Aorta (tissue), 5 donors: ENCODE measurements at places on chromosomes 3 and 15. TPM values are rescaled to one million over a fixed set of nuclear protein-coding genes. Genes with fewer than 3 reads are reported as not detected.

The LMAN1L gene
- total RNA-seq, result 0.30 TPM

The LSAMP gene
- total RNA-seq, result 7.8 TPM

DNA sequence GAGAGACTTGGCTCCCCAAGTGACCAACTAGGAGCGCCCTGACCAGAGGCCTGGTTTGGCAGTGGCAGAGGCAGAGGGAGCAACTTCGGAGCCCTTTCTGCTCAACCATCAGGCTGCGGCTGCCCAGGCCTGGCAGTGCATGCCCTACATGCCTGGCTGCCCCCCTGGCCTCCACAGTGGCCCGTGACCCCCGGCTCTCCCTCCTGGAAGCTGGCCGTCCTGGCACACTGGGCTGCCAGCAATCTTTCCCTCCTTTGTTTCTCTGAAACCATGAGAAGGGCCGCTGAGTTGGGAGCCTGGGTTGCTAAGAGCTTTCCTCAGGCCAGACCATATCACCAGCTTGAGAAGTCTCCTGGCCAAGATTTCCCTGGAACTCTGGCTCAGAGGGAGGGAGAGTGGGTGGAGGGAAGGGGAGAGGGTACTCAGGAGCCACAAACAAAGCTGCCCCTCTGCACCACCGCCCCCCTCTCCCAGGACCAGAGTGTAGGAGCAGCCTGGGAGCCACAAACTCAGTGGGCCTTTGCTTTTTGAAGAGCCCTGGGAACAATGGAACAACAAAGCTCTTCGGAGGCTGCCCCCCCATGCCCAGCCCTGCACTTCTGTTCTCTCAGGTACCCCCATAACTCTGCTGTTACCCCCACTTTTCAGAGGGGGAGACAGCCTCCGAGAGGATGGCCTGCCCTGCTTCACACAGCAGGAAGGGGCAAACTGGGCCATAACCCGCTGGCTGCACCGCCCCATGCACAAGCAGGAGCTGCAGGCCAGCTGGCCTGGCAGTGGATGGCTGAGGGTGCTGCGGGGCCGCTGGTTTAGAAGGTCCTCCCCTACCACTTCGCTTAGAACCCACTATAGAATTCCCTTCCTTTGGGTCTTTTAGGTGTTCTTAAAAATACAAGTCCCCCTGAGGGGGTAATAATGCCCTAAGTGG lies 11.3 kb downstream of the CORO2B start:
- peak; percentile 76 for DNase-seq

The LDHAL6B gene
- total RNA-seq, result not detected

DNA sequence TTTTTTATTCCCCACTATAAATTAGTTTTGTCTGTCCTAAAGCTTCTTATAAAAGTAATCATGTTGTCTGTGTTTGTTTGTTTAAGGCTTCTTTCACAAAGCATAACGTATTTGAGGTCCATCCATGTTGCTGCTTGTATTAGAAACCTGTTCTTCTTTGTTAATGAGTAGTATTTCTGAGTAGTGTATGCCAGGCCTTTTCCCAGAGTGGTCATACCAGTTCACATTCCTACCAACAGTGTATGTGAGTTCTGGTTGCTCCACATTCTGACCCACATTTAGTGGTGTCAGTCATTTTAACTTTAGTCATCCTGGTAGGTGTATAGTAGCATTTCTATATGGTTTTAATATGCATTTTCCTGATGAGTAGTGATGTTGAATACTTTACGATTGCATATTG lies 98.6 kb downstream of the NEO1 start:
- DNase-seq, result no peak

The LIPC gene
- total RNA-seq, result 0.52 TPM

GRCh38 chr3:196638861-196639482 lies 522 bp upstream of the NRROS start:
- DNase-seq, result no peak

The GOLGA8J gene
- total RNA-seq, result not detected

DNA sequence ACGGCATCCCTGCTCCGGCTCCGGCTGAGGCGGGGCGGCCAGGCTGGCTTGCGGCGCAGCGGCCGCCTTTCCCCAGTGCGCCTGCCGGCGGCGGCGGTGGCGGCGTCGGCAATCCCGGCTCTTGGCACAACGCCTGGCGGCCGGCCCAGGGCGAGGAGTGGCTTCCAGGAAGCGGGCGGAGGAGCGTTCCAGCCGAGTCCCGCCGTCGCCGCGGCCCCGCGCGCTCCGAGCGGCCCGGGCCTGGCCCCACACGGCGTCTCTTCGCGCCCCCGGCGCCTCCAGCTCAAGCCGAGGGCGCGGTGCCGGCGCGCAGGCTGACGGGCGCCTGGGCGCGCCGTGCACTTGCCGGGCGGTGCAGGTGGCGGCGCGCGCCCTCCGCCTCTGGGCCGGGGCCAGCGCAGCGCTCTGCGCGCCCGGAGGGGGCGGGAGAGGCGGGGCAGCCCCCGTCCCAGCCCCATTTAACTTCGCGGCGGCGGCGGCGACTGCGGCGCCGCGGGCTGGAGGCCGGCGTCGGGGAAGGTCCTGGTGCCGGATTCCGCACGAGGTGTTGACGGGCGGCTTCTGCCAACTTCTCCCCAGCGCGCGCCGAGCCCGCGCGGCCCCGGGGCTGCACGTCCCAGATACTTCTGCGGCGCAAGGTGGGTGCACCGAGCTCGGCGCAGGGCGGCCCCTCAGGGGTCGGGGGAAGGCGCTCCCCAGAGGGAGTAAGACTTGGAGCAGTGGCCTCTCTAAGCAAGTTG lies at the start of gene ADAMTSL3:
Gene ADAMTSL3 (plus strand): TSS at position 485 of the 740 bp plus-strand sequence. CDS start 1,639 bp downstream, outside the sequence.
- peak; percentile 96 for DNase-seq

The CCR3 gene
- total RNA-seq, result not detected

DNA sequence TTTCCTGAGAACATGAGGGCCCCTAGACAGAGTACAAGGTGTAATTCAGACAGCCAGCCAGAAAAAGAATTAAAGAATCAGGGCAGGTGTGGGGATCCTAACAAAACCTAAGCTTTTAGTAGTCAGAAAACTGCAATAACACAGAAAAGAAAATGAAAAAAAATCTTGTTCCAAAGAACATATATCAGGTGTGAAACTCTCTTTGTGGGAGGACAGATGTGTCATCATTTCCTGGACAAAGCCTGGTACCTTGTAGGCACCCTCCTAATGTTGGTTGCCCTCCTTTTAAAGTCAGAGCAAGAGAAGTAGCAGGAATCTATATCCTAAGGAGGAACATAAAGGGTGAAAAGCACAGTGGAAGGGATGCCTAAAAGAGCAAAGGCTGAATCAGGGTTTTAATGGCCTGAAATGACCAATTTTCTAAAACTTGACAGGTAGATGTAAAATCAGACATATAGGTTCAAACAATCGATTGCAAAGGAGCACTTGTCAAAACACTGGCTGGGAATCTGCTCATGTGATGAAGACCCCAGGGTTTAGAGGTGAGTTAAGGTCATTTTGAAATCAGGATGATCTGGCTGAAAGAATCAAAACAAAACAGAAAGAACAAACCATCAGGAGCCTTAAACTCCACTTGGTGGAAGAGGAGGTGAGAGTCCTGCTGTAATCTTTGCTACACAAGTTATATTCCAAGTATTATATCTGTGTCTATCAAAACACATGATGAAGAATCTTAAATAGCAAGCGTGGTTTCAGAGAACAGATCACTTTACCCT lies 54.9 kb downstream of the TGFBR2 start:
- DNase-seq, result no peak
